Coronary artery (tissue), 2 donors: ENCODE measurements at places on chromosomes 7 and 10.

DNA sequence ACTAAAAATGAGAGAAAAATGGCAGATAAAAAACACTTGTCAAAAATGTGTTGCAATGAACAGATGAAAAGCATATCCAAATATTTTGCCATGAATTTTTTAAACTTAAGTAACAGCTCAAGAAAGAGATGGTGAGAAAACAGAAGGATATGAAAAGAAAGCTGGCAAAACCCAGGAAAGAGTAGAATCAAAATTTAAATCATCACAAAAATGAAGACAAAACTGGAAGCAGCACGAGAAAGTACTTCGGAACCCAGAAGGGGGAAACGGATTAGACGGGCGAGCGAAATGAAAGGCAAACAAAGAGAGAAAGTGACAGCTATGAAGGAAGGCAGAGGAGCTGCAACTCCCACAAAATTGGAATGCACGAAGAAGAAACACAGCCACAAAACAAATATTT is 60.2 kb downstream of the KCNH2 start:
- DNase-seq, result no peak

DNA sequence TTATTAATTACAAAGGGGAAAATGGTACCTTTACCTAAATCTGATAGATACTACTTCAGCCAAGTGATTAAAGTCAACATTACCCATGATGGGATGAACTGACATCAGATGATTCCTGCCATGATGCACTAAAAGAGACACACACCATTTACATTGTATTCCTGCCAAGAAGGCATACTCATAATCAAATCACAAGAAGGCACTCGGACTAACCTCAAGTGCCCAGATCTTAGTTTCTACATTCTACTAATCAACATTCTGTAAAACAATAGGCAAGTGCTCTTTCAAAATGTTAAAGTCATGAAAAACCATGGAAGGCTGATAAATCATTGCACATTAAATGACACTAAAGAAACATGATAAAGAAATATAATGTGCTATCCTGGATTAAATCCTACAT is 44.4 kb downstream of the SLC35G1 start:
- DNase-seq, result no peak

DNA sequence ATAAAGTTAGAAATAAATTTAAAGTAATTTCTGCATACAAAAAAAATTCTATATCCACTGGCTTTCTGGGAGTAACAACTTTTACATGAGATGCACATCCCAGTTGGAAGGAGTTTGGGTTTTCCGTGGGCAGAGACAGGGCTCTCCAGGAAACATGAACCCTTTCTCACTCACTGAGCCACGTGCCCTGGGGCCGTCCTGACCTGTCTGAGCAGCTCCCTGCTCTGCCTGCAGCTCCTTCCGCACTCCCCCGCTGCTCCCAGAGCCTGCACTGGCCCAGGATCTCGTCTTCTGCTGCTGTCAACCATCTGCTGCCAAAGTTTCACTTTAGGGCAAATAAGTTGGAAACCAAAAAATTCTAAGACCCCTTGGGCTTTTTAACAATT is 169.1 kb downstream of the DIP2C start:
- no peak for DNase-seq

DNA sequence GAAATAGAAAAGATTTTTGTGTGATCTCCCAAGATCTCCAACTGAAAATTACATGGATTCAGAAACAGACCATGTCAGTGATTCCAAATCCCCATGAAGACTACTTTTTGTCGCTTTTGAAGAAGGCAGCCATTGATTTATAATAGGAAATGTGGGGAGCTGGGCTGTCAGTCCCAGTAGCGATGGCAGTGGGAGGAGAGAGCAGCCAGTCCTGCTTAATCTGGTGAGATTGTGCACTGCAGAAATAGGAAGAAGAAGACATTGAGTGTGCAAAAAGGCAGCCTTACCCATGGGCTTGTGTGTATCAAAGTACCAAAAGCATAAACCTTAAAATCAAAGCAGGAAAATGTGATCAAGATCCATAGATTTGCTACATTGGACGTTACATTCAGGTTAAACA is 4.8 kb downstream of the ADRB1 start:
- no peak for DNase-seq

- no peak for DNase-seq
Measured at GRCh38 chr7:41252957-41253356, 449.9 kb downstream of the INHBA start.

DNA sequence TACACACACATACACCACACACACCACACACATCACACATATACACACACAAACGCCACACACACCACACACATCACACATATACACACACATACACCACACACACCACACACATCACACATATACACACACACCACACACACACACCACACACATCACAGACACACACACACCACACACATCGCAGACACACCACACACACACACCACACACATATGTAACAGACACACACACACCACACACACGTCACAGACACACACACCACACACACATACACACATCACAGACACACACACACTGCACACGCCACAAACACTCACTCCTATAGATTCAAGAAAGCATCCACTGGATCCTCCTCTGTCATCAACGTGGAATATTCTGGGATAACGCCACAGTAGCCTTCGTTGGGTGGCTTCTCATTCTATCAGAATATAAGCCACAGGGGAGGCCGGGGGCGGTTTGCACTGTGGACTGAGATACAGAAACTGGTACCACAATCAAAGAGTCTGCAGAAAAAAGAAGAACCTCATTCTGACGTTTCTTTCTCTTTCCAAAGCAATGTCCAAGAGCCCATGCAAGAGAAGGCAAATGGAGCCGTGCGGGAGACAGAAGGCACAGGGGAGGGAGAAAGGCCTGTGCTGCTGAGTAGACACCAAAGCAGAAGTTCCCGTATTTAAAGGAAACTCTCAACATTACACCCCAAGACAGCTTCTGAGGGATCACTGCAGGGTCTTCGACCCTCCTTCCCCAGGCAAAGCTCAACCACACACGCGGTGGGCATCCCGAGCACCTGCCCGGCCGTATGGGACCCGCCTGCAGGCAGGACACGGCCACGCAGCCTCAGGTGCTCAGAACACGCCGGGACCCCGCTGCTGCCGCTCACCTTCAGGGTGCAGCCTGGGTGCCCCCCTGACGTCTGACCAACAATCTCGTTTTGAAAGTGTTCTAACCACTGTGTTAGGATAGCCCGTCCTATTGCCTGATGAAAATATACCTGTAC is 321.2 kb downstream of the DNAJB6 start:
- DNase-seq, result no peak

- DNase-seq, result no peak
Measured at GRCh38 chr7:93860261-93860660, 30.3 kb downstream of the TFPI2 start.

- no peak for DNase-seq
Measured at GRCh38 chr10:113704637-113705343, 25.1 kb downstream of the CASP7 start.

GRCh38 chr10:88889559-88890337 is 9.7 kb downstream of the STAMBPL1 start:
- no peak for DNase-seq

GRCh38 chr10:13100349-13101294 is 659 bp downstream of the OPTN start:
- DNase-seq, result peak; percentile 78

GRCh38 chr10:17183110-17183509 is 18.4 kb downstream of the TRDMT1 start:
- DNase-seq, result no peak

- no peak for DNase-seq
Measured at GRCh38 chr7:112981966-112982365, 104.7 kb downstream of the GPR85 start.

GRCh38 chr10:117502421-117503243 is 39.9 kb upstream of the EMX2 start:
- no peak for DNase-seq

DNA sequence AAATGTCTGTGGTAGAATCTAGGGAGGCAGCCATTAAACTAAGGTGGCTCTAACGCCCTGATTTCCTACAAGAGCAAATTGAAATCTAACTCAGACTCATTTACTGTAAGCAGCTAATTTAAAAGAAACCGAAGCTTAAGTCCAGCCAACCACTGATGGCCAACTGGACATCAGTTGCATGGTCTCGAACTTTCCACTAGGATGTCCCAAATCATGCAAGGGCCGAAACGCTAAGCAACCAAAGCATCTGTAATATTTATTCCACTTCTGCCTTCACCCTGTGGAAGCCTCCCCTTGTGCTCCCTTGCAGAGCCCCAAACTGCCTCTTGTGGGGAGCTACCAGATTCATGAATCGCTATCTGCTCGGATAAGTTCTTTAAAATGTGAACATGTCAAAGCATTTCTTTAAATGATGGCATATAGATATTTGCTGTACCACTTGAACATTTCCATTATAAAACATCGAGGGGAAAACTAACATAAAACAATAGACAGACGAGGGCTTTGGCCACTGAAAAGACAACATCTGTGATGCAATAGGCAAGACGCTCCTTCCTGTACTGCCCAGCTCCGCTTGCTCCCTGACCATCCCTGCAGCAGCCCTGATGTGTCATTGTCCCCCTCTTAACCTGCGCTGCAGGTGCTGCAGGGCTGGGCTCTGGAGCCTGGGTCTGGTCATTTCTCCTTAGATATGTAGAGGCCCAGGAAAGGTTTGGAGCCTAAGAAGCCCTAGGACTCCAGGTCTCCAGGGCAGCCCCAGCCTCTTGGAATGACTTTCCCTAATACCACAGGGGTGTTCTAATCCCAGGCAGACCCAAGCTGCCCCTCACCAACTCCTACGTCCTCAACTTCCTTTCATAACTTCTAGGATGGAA is 2.9 kb upstream of the RBP3 start:
- DNase-seq, result no peak

DNA sequence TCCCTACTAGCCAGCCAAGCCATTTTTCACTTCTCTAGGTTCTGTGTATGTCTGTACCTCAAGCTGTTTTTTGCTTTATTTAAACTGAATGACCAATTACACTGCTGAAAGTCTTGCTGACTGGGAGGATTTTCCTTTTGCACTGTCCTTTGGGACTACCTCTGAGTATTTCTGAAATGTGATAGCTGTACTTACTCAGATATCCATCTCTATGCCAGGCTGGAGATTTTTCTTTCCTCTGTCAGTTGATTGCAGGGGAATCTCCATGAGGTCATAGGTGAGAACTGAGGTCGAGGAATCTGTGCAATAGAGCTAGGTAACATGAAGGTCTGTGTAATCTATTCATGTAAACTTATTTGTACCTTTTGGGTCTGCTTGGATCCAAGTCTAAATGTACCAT is 38.9 kb upstream of the ANKRD1 start:
- no peak for DNase-seq

DNA sequence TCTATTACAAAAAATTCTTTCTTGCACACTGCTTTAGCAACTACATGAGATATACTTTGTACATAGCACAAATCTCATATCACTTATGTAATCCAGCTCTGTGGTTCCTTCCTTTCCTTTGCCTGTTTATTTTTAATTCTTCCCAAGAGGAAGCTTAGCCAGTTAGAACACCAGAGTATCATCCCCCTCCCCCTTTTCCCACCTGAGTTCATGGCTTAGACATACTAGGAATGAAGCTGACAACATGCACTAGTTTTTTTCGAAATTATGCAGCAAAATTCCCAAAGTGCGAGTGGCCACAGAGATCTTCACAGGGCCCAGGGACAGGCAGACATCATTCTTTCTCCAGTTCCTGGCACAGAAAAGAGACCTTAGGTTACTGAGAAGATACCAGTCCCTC is 17.8 kb downstream of the CAV1 start:
- no peak for DNase-seq

DNA sequence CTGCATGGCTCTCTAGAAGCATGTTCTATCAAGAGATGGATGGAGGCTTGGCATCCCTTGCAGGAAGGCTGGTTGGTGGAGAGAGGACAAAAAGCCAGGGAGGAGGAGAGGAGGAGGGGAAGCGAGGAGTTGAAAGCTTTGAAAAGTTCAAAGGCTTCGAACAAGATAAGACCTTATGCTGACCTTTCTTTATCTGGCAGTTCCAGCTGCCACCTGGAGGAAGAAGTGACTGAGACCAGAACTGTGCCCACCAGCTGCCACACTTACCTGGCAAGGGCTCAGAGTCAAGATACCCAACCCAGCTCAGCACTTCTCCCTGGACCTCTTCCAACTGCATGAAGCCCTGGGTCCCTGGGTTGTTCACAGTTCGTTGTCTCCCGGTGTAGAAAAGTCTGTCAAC is 14.8 kb downstream of the CCL24 start:
- DNase-seq, result no peak

GRCh38 chr10:32948451-32948850 is 9.6 kb downstream of the ITGB1 start:
- DNase-seq, result no peak

- DNase-seq, result no peak
Measured at GRCh38 chr10:67621834-67622233, 74.2 kb downstream of the CTNNA3 start.

- DNase-seq, result no peak
Measured at GRCh38 chr7:128425850-128426249, 16.1 kb upstream of the IMPDH1 start.

GRCh38 chr10:2143213-2143835 is 406.0 kb upstream of the ADARB2 start:
- DNase-seq, result no peak

DNA sequence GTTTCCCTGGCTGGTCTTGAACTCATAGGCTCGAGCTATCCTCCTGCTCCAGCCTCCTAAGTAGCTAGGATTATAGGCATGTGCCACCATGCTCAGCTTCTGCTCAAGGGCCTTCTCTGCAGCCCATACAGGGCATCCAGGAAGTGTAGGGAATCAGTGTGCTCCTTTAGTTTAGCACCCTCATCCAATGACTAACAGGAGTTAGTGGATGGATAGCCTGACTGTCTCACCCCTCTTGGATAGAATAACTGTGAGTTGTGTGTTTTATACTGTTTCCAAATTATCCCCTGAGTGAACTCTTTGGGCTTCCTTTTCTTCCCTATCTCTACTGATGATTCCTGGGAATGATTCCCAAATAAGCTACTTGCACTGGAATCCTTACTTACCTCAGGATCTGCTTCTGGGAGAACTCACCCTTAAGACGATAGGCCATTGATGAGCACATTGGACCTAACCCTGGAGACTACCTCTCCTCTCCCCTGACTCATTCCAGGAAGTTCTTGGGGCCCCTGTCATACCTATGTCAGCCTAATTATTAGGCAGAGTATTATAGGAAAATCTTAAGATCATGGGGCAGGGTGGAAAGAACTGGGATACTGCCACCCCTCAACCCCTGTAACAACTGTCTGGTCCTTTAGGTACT is 18.5 kb downstream of the STRIP2 start:
- no peak for DNase-seq

GRCh38 chr7:97623333-97623732 is 108.6 kb upstream of the TAC1 start:
- DNase-seq, result no peak

DNA sequence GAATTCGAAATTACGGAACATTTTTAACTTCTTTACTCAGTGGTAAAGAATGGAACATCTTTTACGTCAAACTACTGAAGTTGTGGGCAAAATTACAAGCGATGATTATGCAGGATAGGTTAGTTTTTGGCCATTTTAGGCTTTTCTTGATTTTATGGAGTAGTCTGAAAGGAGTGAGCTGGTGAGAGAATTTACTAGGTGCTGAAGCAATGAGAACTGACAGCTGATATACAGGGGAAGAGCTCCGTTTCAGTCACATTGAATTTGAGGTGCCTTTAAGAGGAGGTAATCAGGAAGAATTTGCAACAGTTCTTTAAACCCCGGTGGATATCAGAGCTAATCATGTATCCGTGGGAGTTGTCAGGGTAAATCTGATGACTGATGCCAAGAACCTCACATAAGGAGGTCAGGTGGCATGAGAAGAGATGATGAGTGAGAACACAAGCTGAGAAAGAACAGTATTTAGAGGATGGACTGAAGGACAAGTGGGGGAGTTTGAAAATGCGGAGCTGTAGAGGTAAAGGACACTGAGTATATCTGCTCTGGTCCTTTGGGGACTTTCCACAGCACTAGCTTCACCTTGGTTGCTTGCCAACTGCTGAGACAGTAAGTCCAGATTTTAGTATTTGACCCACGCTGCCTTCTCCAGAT is 104.3 kb downstream of the AHR start:
- no peak for DNase-seq
